Psoas muscle (tissue), 8 donors: ENCODE measurements at places on chromosomes 7 and 10. TPM values are rescaled to one million over a fixed set of nuclear protein-coding genes. Genes with fewer than 3 reads are reported as not detected.

GRCh38 chr10:132826524-132827422 is 40.8 kb upstream of the NKX6-2 start:
- no peak for DNase-seq

DNA sequence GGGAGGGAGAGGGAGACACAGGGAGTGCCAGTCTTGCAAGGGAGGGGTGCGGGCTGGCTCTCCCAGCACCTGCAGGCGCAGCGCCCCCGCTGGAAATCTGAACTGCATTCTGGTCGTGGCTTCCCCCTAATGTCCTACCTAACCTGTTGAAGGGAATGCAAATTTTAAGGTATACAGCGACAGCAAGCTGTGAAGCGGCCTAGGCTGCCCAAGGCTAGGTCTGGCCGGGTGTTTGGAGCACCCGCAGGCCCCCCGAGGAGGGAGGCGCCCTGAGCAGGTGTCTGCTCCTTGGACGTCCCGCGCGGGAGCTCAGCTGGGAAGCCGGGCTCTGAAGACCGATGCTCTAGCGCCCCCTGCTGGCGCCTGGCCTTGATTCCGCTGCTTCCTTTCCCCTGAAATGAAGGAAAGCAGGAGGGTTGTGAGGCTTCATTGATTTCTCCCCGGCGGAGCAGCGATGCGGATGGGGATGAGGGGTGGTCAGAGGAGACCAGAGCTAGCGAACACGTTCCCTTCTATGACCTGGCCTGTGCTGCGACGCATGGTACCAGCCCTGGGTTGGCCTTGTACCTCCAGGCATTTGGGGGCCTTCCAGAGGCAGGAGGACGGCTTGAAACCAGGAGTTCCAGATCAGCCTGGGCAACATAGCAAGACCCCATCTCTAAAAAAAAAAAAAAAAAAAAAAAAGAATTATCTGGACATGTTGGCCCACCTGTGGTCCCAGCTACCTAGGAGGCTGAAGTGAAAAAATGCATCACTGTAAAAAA is 601.3 kb downstream of the GALNT17 start:
- DNase-seq: peak; percentile 85

GPR146 gene
- polyA plus RNA-seq: 14.0 TPM

OR2A12 gene
- not detected for polyA plus RNA-seq
